ENCODE measurements at places on chromosomes 2 and 18.

GRCh38 chr2:120762341-120763061 is 26.8 kb downstream of the GLI2 start:
- H3K27ac ChIP-seq: no peak overlapping the region
- DNase-seq: peak; percentile 46
- H3K4me1 ChIP-seq: peaks cover 39% of the 10 kb centered on the region
- H3K27me3 ChIP-seq: no peaks in the 10 kb centered on the region

DNA sequence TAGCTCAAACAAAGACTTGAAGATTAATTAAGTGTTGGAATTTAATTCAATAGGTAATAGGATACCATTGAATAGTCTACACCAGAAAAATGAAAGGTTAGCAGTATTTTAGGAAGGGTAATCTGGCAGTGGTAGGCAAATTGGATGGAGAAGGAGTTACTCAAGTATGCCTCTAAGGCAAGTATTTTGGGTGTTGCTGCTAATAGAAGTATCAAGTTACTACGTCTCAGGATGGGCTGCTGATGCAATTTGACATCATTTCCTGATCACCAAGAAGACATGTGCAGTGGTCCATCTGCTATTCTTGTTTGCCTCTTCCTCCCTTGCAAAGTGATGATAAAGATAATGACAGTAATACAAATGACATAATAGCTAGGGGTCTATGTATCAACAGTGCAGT is 485.3 kb downstream of the TGIF1 start:
- no peaks in the 10 kb centered on the region for H3K27me3 ChIP-seq
- no peaks in the 10 kb centered on the region for H3K4me1 ChIP-seq
- no peak overlapping the region for H3K4me3 ChIP-seq

DNA sequence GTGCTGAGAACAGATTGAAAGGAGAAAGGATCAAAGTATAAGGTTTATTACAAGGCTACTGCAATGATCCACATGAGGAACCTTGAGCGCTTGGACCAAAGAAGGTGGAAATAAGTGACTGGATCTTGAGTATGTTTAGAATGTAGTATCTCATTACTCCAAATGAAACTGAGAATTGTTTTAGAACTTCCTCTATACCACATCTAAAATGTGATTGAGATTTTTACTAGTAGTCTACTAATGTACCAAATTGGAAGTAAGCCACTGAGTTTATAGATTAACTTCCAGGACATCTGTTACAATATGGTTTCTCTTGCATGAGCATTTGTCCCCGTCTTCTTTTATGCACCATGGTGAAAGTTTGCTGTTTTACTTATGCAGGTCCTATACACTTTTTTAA is 300.5 kb downstream of the SUCLG1 start:
- no peak for DNase-seq
- H3K4me3 ChIP-seq: no peak overlapping the region
- no peaks in the 10 kb centered on the region for H3K4me1 ChIP-seq
- no peaks in the 10 kb centered on the region for H3K36me3 ChIP-seq
- H3K27me3 ChIP-seq: no peaks in the 10 kb centered on the region

GRCh38 chr2:237967463-237967951 is 693 bp downstream of the UBE2F start:
- H3K27me3 ChIP-seq: no peaks in the 10 kb centered on the region
- H3K36me3 ChIP-seq: no peaks in the 10 kb centered on the region
- H3K4me1 ChIP-seq: peaks cover 37% of the 10 kb centered on the region
- H3K4me3 ChIP-seq: peak overlapping the region; percentile 81
- no peak for DNase-seq

DNA sequence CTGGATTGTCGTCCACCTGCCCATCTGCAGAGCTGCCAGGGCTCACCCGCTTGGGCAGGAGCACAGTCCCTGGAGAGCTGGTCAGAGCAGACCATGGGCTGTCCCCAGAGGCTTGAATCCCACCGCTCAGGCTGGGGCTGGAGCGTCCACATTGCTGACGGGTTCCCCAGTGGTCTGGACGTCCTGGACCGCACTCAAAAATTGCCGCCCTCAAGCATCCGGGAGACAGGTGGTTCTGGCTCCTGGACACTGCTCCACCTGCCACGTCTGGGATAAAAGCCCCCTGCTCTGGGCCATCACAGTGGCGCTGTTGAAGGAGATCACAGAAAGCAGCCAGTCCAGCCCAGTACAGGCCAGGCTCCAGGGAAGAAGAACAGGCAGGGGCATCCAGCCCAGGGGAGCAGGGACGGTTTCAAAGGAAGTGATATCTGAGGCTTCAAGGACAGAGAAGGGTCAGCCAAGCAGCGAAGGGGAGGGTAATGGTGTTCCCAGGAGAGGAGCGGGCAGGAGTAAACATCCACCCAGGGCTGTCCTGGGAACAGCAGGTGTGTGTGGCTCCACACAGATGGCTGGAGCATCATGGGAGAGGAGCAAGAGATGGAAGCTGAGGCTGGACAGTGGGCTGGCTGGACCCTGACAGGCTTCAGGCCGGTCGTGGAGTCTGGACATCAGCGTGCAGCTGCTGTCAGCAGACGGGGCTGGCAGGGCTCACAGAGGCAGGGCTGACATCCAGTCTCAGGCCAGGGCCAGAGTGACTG is 21.9 kb upstream of the ID2 start:
- H3K4me3 ChIP-seq: no peak overlapping the region
- no peak overlapping the region for H3K27ac ChIP-seq
- peaks cover 6% of the 10 kb centered on the region for H3K4me1 ChIP-seq
- H3K27me3 ChIP-seq: no peaks in the 10 kb centered on the region

DNA sequence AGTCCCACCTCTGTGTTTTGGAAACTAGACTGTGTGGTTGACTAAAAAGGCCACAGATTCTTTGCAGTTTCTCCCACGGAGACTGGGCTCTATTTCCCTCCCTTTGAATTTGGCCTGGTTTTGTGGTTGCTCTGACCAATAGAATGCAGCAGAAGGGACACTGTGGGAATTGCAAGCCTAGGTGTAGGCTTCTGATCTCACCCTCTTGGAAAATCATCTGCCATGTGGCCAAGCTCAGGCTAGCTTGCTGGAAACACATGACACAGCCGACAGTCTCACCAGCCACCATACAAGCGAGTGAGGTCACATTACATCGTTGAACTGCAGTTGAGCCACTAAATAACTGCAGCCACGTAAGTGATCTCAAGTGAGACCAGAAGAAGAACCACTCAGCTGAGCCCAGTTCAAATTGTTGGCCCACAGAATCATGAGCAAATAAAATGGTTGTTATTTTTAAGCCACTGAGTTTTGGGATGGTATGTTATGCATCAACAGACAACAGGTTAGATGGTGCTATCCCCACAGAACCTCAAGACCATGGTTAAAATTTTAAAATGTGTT is 319.1 kb upstream of the MEX3C start:
- DNase-seq: no peak
- H3K4me3 ChIP-seq: no peak overlapping the region
- H3K27ac ChIP-seq: no peak overlapping the region
- no peaks in the 10 kb centered on the region for H3K27me3 ChIP-seq

GRCh38 chr2:40639320-40639719 is 187.4 kb upstream of the SLC8A1 start:
- no peak for DNase-seq
- H3K36me3 ChIP-seq: no peaks in the 10 kb centered on the region
- H3K4me3 ChIP-seq: no peak overlapping the region

- no peak for DNase-seq
- H3K36me3 ChIP-seq: no peaks in the 10 kb centered on the region
- no peak overlapping the region for H3K4me3 ChIP-seq
- peaks cover 24% of the 10 kb centered on the region for H3K4me1 ChIP-seq
- H3K27ac ChIP-seq: peak overlapping the region; percentile 1
These were observed 253.6 kb downstream of the PRKCE start for GRCh38 chr2:45904946-45905631.

GRCh38 chr2:46239847-46240181 is 57.4 kb upstream of the EPAS1 start:
- H3K36me3 ChIP-seq: no peaks in the 10 kb centered on the region
- no peak overlapping the region for H3K4me3 ChIP-seq
- H3K27me3 ChIP-seq: no peaks in the 10 kb centered on the region
- DNase-seq: no peak
- no peak overlapping the region for H3K27ac ChIP-seq
- H3K4me1 ChIP-seq: no peaks in the 10 kb centered on the region

DNA sequence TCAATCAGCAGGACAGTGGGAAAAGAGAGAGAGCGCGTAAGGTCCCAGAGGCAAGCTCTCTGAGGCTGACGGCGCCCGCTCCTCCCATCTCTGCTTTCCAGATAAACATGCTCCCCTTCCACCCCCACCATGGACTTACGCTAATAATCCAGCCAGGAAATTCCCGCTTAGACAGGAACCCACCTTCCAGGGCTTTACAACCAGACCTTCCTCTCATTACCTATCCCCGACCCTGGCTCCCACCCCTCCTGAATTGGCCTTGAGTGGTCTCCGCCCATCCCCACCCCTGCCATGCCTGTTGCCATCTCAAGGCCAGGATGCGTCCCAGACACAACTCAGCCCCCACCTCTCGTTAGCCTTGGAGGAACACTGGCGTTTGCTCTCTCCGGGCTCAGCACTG is 131.1 kb downstream of the SMAD2 start:
- no peaks in the 10 kb centered on the region for H3K36me3 ChIP-seq
- H3K4me1 ChIP-seq: no peaks in the 10 kb centered on the region
- H3K27ac ChIP-seq: no peak overlapping the region
- H3K27me3 ChIP-seq: peaks cover 6% of the 10 kb centered on the region
- no peak for DNase-seq

GRCh38 chr2:96962567-96963203 is 23.7 kb downstream of the FAM178B start:
- peaks cover 15% of the 10 kb centered on the region for H3K4me1 ChIP-seq
- H3K36me3 ChIP-seq: no peaks in the 10 kb centered on the region
- no peaks in the 10 kb centered on the region for H3K27me3 ChIP-seq
- no peak overlapping the region for H3K27ac ChIP-seq
- DNase-seq: no peak

DNA sequence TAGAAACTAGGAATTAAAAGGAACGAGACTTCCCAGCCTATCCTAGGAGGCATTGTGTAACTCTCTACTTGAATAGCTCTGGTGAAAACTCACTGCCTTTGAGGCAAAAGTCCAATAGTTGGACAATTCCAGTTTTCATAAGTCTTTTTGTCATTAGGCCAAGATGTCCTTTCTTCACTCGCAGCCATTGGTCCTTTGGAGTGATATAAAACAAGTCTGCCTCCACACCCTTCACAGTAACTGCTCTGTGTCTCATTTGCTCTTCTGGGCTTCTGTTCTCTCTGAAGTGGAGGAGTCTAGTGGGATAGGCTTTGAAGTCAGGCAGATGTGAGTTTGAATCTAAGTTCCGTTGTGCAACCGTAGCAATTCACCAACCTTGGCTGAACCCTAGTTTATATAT is 28.2 kb downstream of the ANTXR1 start:
- no peak for DNase-seq
- H3K27ac ChIP-seq: no peak overlapping the region
- peaks cover 16% of the 10 kb centered on the region for H3K36me3 ChIP-seq
- peaks cover 3% of the 10 kb centered on the region for H3K4me1 ChIP-seq
- no peak overlapping the region for H3K4me3 ChIP-seq
- H3K27me3 ChIP-seq: no peaks in the 10 kb centered on the region

- H3K4me3 ChIP-seq: no peak overlapping the region
- H3K27me3 ChIP-seq: peaks cover 28% of the 10 kb centered on the region
- H3K27ac ChIP-seq: no peak overlapping the region
- peaks cover 11% of the 10 kb centered on the region for H3K4me1 ChIP-seq
- no peaks in the 10 kb centered on the region for H3K36me3 ChIP-seq
These were observed 54.1 kb upstream of the RAB6C start for GRCh38 chr2:129925381-129925780.

- H3K4me3 ChIP-seq: no peak overlapping the region
- H3K27ac ChIP-seq: no peak overlapping the region
- H3K4me1 ChIP-seq: no peaks in the 10 kb centered on the region
- no peaks in the 10 kb centered on the region for H3K27me3 ChIP-seq
- H3K36me3 ChIP-seq: peaks cover 95% of the 10 kb centered on the region
These were observed 42.3 kb downstream of the XRCC5 start for GRCh38 chr2:216151313-216152025.

GRCh38 chr2:3745920-3746319 is 42.5 kb downstream of the DCDC2C start:
- peaks cover 6% of the 10 kb centered on the region for H3K27me3 ChIP-seq
- no peak for DNase-seq
- H3K36me3 ChIP-seq: no peaks in the 10 kb centered on the region
- no peaks in the 10 kb centered on the region for H3K4me1 ChIP-seq

- DNase-seq: no peak
- no peaks in the 10 kb centered on the region for H3K36me3 ChIP-seq
- H3K4me1 ChIP-seq: peaks cover 2% of the 10 kb centered on the region
- H3K27ac ChIP-seq: no peak overlapping the region
These were observed 180.9 kb upstream of the GALNT5 start for GRCh38 chr2:157076526-157077161.

- no peak overlapping the region for H3K4me3 ChIP-seq
- H3K27me3 ChIP-seq: no peaks in the 10 kb centered on the region
- no peak for DNase-seq
These were observed 55.6 kb downstream of the CCDC85A start for GRCh38 chr2:56239437-56239836.

All from suprapubic skin (tissue), 4 donors.